ENCODE measurements at places on chromosomes 13 and 19. TPM values are rescaled to one million over a fixed set of nuclear protein-coding genes. Genes with fewer than 3 reads are reported as not detected.

GRCh38 chr19:11479090-11479897 is 1.6 kb downstream of the ELAVL3 start:
- no peak for DNase-seq

GRCh38 chr19:19602136-19602712 is 16.3 kb downstream of the PBX4 start:
- no peak for DNase-seq

ZNF99 gene
- total RNA-seq = 0.02 TPM

LILRA2 gene
- total RNA-seq = 3.8 TPM

- DNase-seq = no peak
These were observed 104.2 kb upstream of the IPO5 start for GRCh38 chr13:97849305-97849704.

- DNase-seq = no peak
These were observed 6.8 kb downstream of the TRAPPC6A start for GRCh38 chr19:45171211-45171623.

GRCh38 chr13:29117663-29118062 is 297.5 kb downstream of the MTUS2 start:
- DNase-seq = no peak

DNA sequence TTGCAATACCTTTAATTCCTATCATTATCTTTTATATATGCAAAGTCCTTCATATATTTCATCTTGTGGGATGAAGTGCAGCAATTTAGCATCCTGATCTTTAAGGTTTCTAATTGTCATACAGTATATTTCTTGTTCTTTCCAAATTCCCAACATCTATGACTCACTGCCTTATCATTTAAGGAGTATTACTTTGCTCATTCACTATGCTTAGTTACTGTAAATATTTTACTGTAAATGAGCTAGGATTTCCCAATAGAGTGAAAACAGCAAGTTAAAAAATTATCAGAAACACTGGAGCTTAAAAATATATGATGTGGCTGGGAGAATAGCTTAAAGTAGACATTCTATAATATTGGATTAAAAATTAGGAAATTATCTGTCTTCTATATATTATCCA is 69.9 kb downstream of the SLITRK6 start:
- DNase-seq = no peak

ADGRE3 gene
- not detected for total RNA-seq

- no peak for DNase-seq
These were observed 19.6 kb downstream of the TFDP1 start for GRCh38 chr13:113604186-113604585.

- no peak for DNase-seq
These were observed 11.3 kb upstream of the ZNF808 start for GRCh38 chr19:52516191-52516590.

- no peak for DNase-seq
These were observed 683.5 kb downstream of the LIG4 start for GRCh38 chr13:107531816-107532215.

DNA sequence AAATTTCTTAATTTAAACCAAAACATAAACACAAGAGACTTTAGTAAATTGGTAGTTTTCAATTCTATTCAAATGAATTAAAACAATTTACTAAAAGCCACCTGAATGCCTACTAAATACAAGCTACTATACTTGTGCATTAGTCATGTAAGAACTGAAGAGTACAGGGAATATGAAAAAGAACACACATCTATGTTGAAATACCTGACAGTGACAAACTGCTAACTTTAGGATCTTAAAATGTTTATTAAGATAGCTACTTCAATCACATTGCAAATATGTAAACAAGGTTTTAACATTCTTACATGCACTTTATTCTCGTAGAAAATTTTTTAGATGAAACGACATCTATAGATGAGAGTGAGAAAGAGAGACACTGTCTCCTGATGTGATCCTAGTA is 4.1 kb downstream of the SPRYD7 start:
- no peak for DNase-seq

- DNase-seq = no peak
These were observed 4.9 kb upstream of the ERCC1 start for GRCh38 chr19:45428384-45429231.

DNA sequence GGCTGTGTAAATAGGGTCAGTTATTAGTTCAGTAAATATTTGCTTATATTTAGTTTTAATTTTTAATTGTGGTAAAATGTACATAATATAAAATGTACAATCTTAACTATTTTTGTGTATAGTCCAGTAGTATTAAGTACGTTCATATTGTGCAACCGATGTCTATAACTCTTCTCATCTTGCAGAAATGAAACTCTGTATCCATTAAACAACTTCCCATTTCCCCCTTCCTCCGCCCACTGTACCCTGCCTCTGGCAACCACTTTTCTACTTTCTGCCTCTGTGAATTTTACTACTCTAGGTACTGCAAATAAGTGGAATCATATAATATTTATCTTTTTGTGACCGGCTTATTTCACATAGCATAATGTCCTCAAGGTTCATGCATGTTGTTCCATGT is 24.4 kb downstream of the UBAC2 start:
- no peak for DNase-seq

- no peak for DNase-seq
These were observed 6.1 kb downstream of the CLEC4M start for GRCh38 chr19:7769171-7769570.

PPP1R37 gene
- 11.1 TPM for total RNA-seq

DNA sequence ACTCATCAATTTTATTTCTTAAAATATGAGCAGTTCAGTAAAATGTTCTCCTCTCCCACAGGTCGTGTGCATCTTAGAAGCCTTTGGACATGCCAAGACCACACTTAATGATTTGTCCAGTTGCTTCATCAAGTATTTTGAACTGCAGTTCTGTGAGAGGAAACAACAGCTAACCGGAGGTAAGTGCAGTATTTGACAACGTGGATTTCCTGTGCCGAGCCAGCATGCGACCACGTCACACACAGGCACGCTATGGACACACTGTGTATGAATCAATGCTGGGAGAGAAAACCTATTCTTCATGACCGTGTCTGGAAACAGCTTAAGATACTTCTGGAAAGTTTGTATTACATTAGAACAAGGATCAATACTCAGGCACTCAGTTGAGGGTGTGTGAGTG is 268.5 kb downstream of the MYO16 start:
- DNase-seq = no peak

- DNase-seq = no peak
These were observed 1.3 kb downstream of the SLC25A42 start for GRCh38 chr19:19064811-19065745.

- DNase-seq = no peak
These were observed 190.9 kb downstream of the KLF12 start for GRCh38 chr13:73943137-73943964.

- no peak for DNase-seq
These were observed 3.4 kb downstream of the RBM26 start for GRCh38 chr13:79402679-79403078.

- DNase-seq = no peak
These were observed 137.5 kb downstream of the DCLK1 start for GRCh38 chr13:35993686-35994085.

ZNF665 gene
- total RNA-seq = 0.09 TPM

DNA sequence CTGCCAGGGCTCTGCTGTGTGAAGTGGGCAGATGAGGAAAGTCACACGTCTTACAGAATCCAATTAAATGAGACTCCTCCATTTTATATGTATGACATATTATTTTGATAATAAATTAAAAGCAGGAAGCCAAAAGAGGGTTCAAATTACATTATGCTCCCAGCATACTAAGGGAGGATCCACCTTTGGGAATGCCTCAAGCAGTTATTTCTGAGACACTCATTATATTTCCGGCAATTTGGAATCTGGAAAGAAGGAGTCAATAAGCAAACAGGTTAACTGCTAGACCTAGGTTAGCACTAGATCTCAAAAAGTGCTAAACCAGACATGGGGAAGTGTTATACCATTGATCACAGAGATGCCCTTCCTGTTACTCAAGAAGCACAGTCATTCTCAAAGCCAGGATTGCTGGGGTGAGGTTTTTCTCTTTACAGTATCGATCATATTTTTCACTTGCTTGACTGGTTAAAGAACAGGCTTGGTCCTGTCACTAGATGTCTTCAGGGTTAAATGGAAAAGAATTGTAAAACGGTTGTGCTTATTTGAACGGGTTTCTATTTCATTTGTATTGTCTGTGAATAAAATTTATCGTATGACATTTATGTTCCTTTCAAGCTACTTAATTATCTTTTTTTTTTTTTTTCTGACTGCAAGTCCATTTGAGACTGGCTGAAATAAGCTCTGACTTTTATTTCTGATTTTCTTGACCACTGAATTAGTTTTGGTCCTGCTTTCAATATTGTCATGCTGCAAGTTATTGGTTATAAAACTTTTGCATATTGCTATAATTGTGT is 523.2 kb downstream of the KLF12 start:
- DNase-seq = no peak

PLPPR3 gene
- not detected for total RNA-seq

GRCh38 chr13:23985060-23985459 is 87.8 kb upstream of the C1QTNF9B start:
- DNase-seq = no peak

- DNase-seq = no peak
These were observed 11.8 kb upstream of the LRCH1 start for GRCh38 chr13:46541210-46541609.

GRCh38 chr19:2582984-2583956 is 107.3 kb downstream of the GADD45B start:
- DNase-seq = no peak

DNA sequence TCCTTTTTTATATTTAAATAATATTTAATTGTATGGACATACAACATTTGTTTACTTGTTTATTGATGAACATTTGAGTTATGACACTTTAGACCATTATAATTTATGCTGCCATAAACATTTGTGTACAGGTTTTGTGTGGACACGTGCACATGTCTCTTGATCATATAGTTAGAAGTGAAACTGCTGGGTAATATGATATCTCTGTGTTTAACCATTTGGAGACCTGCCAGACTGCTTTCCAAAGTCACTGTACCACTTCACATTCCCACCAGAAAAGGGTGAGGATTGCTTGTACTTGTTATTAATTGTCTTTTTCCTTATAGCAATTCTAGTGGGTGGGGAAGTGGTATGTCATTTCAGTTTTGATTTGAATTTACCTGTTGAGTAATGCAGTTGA is 145.6 kb upstream of the KLHL1 start:
- no peak for DNase-seq

- DNase-seq = no peak
These were observed 38.3 kb downstream of the PEX11G start for GRCh38 chr19:7450243-7451223.

NCR1 gene
- total RNA-seq = not detected

DNA sequence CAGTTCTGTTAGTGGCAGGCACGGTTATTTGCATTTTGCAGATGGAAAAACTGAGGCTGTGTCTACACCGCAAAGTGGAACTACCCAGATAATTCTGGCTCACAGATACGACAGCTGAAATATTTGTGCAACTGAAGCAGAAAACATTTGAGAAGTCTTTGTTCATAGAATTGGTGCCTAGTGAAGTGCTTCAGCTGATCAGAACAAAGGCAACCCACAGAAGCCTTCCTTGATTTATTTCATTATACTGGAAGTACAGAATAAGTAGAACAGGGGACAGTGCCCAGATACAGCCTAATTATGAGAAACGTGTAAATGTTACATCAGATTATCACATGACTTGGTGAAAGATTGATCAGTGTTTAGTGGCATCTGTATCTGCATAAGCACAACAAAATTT is 73.4 kb upstream of the RAP2A start:
- no peak for DNase-seq

DNA sequence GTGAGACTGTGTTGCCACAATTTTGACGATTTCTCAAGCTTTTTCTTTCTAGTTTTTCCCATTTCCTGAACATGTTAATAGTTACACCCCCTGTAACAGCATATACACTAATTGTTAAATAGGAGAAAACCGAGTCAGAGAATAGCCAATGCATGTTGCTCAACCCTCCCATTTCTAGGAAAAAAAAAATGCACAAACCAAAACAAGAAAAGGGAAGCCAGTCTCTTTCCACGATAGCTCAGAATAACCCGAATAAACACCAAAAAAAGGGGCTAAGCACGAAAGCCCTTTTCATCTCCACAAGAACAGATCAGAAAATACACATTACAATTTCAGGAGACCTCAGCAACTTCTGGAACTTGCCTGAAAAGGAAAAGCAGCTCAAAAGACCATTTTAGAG is 16.3 kb downstream of the LATS2 start:
- no peak for DNase-seq

GRCh38 chr19:28318469-28319179 is 894.3 kb downstream of the UQCRFS1 start:
- no peak for DNase-seq

RAB3A gene
- total RNA-seq = 0.81 TPM

DNA sequence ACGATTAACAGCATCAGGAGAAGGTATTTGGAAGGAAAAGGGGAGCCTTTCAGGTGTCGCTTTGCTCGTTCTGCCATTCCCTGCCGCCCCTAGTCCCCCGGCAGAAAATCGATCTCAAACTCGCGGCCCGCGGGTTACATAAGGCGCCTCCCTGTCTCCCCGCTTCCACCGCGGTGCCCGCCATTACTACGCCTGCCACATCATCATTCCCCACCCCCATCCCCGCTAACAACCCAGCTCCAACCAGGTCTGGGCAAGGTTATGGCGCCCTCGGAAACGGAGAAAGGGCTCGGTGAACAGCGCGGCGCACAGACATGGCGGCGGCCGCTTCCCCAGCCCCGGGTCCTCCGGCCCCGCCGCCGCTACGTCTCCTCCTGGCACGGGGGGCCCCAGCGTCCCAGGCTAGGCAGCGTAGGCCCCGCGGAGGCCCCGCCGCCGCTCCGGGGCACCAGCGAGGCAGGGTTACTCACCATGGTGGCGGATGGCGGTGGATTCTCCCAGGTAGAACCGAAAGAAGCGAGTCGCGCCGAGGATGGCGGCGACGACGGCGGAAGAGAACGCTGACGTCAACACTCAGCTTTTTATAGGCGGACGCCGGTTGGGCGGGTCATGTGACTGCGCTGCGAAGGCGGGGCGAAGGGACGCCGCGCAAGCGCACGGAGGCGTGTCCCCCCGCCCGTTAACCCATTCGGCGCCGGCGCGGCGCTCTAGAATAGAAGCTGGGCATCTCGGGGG is at the start of gene EEF2:
EEF2 (minus strand) TSS at position 556 of the 735 bp plus-strand sequence; CDS start at position 473, 83 bp downstream.
- DNase-seq = peak; percentile 93

- DNase-seq = no peak
These were observed 1.2 kb downstream of the HAUS8 start for GRCh38 chr19:17073869-17074633.

Data from right lobe of liver (tissue), 6 donors.